ENCODE measurements at places on chromosomes 4 and X. TPM values are rescaled to one million over a fixed set of nuclear protein-coding genes. Genes with fewer than 3 reads are reported as not detected.
A peak's percentile ranks its signal among the peaks of the same experiment; 100 is the strongest.

DNA sequence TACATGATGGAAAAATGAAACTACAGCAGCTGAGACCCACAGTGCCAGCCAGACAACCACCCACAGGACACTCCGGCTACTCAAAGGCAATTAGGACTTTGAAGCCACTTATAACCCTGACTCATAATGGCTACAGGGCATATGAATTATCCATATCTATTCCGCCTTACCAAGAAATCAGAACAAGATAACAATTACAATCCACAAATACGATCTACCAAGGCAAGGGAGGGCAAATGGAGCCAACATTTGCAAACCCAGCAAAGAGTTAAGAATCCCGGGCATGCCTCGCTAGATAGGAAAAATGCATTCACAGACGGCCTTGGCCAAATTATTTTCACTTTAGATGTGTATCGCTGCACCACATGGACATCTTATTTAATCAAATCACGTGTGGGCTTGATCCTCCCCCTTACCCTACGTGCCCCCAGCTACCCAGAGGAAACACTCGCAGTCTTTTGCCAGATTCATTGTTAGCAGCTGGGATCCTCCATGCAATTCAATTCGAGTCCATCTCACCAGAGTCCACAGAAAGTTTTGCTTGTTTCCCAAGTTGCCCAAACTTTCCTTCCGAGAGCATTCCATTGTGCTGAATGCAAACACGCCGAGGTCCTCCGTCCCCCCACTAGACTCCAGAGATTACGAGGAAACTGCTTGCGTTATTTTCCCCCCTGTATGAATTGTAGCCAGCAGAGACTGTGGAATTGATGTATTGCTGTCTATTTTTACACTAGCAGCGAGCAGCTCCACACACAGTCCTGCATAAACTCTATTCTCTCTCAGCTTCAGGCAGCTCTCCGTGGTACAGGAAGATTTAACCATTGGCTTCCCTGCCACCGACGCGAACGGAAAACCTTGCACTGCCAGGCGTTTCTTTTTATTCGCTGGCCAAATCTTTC is 1.2 kb downstream of the PPARGC1A start:
- H3K4me3 ChIP-seq: no peak overlapping the region
- H3K27me3 ChIP-seq: peaks cover 10% of the 10 kb centered on the region
- no peak for DNase-seq
- H3K36me3 ChIP-seq: no peaks in the 10 kb centered on the region

- no peak for DNase-seq
- no peak overlapping the region for H3K27ac ChIP-seq
- no peaks in the 10 kb centered on the region for H3K36me3 ChIP-seq
- no peaks in the 10 kb centered on the region for H3K4me1 ChIP-seq
- H3K27me3 ChIP-seq: no peaks in the 10 kb centered on the region
- no peak overlapping the region for H3K4me3 ChIP-seq
These were observed 288.7 kb upstream of the INTU start for GRCh38 chr4:127344071-127344470.

GRCh38 chr4:70997546-70997945 is 4.1 kb downstream of the DCK start:
- no peak for DNase-seq
- peak overlapping the region; percentile 83 for H3K27ac ChIP-seq
- H3K4me3 ChIP-seq: peak overlapping the region; percentile 97
- no peaks in the 10 kb centered on the region for H3K27me3 ChIP-seq
- peaks cover 83% of the 10 kb centered on the region for H3K4me1 ChIP-seq
- peaks cover 39% of the 10 kb centered on the region for H3K36me3 ChIP-seq

GRCh38 chrX:154850957-154851611 is 16.6 kb upstream of the SMIM9 start:
- H3K27ac ChIP-seq: no peak overlapping the region
- peaks cover 11% of the 10 kb centered on the region for H3K36me3 ChIP-seq
- H3K4me1 ChIP-seq: no peaks in the 10 kb centered on the region
- H3K27me3 ChIP-seq: peaks cover 4% of the 10 kb centered on the region

GRCh38 chr4:147725673-147726072 is 6.2 kb upstream of the ARHGAP10 start:
- no peak overlapping the region for H3K4me3 ChIP-seq
- H3K27ac ChIP-seq: no peak overlapping the region
- H3K4me1 ChIP-seq: no peaks in the 10 kb centered on the region
- H3K27me3 ChIP-seq: peaks cover 36% of the 10 kb centered on the region
- H3K36me3 ChIP-seq: no peaks in the 10 kb centered on the region

GRCh38 chr4:184548648-184549341 is 74.4 kb upstream of the IRF2 start:
- no peak for DNase-seq
- H3K36me3 ChIP-seq: peaks cover 2% of the 10 kb centered on the region
- no peak overlapping the region for H3K27ac ChIP-seq
- peaks cover 27% of the 10 kb centered on the region for H3K4me1 ChIP-seq

GRCh38 chrX:149720021-149720689 is 8.3 kb downstream of the MAGEA11 start:
- H3K4me1 ChIP-seq: no peaks in the 10 kb centered on the region
- H3K27ac ChIP-seq: no peak overlapping the region
- H3K36me3 ChIP-seq: no peaks in the 10 kb centered on the region
- H3K27me3 ChIP-seq: no peaks in the 10 kb centered on the region
- no peak overlapping the region for H3K4me3 ChIP-seq

DNA sequence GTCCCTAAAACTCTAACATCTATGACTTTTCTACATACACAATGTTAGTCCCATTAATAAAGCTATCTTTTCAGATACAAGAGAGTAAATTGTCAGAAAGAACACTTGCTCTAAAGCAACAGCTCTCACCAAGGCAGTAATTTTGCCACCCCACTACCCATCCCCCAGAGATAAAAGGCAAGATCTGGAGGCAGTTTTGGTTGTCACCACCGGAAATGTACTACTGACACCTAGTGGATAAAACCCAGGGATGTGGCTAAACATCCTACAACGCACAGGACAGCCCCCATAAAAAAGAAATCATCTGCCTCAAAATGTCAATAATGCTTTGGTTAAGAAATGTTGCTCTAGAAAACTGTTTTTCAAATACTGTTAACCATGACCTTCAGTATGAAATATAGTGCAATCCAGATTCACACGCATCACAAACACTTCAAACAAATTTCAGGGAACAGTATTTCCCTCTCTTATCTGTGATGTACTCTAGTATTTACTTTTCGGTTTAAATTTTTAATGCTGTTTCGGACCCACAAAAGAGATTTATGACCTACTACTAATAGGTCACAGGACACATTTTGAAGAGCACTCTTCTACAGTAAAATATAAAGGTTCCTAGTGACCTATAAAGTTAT is 5.1 kb downstream of the FBXL5 start:
- H3K4me1 ChIP-seq: peaks cover 59% of the 10 kb centered on the region
- H3K4me3 ChIP-seq: peak overlapping the region; percentile 13
- H3K27me3 ChIP-seq: no peaks in the 10 kb centered on the region
- H3K27ac ChIP-seq: peak overlapping the region; percentile 42
- peaks cover 3% of the 10 kb centered on the region for H3K36me3 ChIP-seq
- DNase-seq: peak; percentile 60

- H3K4me1 ChIP-seq: peaks cover 10% of the 10 kb centered on the region
- no peaks in the 10 kb centered on the region for H3K27me3 ChIP-seq
- no peak overlapping the region for H3K4me3 ChIP-seq
- no peak overlapping the region for H3K27ac ChIP-seq
- DNase-seq: no peak
These were observed 49.7 kb upstream of the TMEM164 start for GRCh38 chrX:109952985-109953905.

GRCh38 chrX:44972132-44972531 is 99.1 kb downstream of the KDM6A start:
- H3K27me3 ChIP-seq: no peaks in the 10 kb centered on the region
- no peak overlapping the region for H3K4me3 ChIP-seq
- no peak overlapping the region for H3K27ac ChIP-seq
- peaks cover 20% of the 10 kb centered on the region for H3K4me1 ChIP-seq
- DNase-seq: no peak
- H3K36me3 ChIP-seq: peaks cover 16% of the 10 kb centered on the region

Gene ADRA2C
- not detected for total RNA-seq

DNA sequence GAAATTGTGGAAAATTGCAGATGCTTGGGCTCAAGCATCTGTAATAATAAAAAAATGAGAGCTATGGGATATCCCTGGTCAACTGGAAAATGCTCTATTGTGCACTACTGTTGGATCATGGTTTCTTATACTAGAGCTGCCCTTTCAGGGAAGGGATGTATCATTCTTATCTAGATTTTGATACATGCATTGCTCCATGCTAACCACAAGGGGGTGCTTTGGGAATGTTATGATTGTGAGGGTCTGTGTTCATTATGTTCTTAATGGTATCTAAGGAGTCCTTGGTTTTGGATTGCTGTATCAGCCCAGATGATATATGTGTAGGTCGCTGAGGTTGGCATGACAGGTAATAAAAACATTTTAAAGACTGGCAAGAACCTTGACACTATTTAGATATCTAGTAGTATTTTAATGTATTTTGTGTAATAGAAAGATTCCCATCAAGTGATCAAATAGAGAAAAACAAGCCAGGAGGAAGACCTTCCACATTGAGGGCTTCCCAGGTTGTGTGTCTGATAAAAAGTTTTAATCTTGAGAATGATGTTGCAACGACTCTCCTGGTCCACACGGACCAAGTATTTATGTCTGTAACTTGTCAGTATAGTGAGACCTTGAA is 49.2 kb upstream of the TLR2 start:
- peaks cover 40% of the 10 kb centered on the region for H3K36me3 ChIP-seq
- H3K27ac ChIP-seq: no peak overlapping the region
- H3K4me3 ChIP-seq: no peak overlapping the region
- no peaks in the 10 kb centered on the region for H3K4me1 ChIP-seq

GRCh38 chrX:11131146-11131545 is 20.0 kb downstream of the HCCS start:
- no peaks in the 10 kb centered on the region for H3K4me1 ChIP-seq
- H3K36me3 ChIP-seq: no peaks in the 10 kb centered on the region
- DNase-seq: no peak
- H3K27ac ChIP-seq: no peak overlapping the region
- no peaks in the 10 kb centered on the region for H3K27me3 ChIP-seq

- H3K27me3 ChIP-seq: peaks cover 4% of the 10 kb centered on the region
- H3K27ac ChIP-seq: no peak overlapping the region
- DNase-seq: no peak
- no peaks in the 10 kb centered on the region for H3K36me3 ChIP-seq
These were observed 53.9 kb upstream of the RPS6KA3 start for GRCh38 chrX:20320461-20321159.

Gene ATP1B4
- total RNA-seq: not detected

Gene GPM6B
- total RNA-seq: not detected

Gene VSIG4
- not detected for total RNA-seq

DNA sequence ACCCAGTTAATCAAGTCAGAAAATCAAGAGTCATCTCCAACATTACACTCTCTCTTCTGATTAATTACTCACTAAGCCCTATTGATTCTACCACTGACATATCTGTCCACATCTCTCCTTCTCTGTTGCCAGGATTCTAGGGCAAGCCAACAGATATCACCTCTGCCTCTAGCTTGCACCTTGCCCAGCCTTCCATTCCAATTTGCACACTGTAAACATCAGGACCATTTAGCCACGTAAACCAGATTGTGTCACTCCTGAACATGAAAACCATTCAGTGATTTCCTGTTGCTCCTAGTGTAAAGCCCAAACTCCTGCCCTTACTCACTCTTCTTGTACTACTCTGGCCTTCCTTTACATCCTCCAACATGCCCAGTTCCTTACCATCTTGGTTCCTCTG is 68.0 kb upstream of the PLS3 start:
- H3K36me3 ChIP-seq: no peaks in the 10 kb centered on the region
- DNase-seq: no peak
- no peak overlapping the region for H3K27ac ChIP-seq
- H3K4me1 ChIP-seq: no peaks in the 10 kb centered on the region
- H3K27me3 ChIP-seq: no peaks in the 10 kb centered on the region

Gene MAGEA9B
- not detected for total RNA-seq

- H3K4me3 ChIP-seq: no peak overlapping the region
- H3K36me3 ChIP-seq: no peaks in the 10 kb centered on the region
- H3K27me3 ChIP-seq: no peaks in the 10 kb centered on the region
- no peak overlapping the region for H3K27ac ChIP-seq
- no peak for DNase-seq
These were observed 153.6 kb downstream of the RBMX2 start for GRCh38 chrX:130555341-130555740.

DNA sequence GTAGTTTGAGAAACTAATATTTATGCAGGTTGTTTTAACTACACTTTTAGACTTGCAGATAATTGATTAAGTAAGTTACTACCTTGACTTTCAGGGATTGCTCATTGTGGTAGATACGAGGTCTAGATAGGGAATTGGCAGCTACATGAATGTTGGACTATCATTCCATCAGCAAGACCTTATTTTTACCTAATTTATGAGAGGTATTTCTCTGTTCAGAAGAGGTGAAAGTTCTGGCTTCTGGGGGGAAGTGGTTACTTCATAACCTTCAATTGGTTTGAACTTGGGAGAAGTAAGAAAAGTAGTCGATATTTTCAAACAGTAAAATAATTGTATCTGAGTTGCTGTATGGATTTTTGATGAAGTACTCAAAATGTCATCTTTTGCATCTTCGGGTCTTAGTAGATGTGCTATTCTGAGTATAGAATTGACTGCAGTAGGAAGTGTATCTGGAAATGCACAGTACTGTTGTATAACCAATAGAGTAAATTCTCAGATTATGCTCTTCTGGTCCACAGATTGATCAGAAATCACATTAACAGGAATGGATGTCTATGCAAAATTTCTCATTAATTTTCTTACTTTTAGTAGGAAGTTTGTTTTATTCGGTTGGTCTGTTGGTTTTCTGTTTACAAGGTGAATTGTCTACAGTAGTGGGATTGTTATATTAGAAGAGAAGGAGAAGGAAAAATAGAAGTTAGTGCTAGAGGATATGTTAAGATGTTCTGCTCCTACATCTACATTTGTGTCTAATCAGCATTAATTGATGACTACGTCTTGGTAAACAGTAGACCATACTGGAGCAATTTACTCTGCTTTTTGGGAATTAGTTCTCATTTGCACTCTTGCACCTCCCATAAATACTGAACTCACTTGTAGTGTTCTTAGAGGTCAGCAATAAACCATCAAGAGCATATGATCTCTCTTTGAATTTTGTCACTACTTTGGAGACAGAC is 3.0 kb downstream of the NFKB1 start:
- H3K4me1 ChIP-seq: peaks cover 54% of the 10 kb centered on the region
- peaks cover 32% of the 10 kb centered on the region for H3K36me3 ChIP-seq
- peak overlapping the region; percentile 94 for H3K4me3 ChIP-seq
- DNase-seq: no peak

DNA sequence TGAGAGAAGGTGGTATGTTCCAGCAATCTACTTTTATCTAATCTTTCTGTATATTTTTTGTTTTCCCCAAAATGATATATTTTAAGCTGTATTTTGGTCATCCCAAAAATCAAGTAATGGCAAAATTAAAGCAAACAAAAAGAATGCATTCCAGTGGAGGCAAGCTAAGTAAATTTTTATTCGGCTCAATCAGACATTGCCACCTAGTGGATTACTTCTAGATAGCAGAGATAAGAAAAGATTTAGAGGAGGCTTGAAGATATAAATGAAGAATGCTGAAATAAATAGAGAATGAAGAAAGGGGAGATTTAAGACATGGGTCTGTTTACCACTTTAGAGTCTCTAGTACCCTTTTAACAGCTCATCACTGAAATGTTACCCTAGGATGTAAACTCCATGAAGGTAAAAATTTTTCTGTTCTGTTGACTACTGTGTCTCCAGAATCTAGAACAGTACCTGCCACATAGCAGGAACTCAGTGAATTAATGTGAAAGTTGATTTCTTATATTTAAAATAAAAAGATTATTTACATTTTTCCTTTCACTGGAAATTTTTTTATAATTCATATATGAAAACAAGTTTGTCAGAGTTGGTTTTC is 110.9 kb upstream of the ANK2 start:
- no peaks in the 10 kb centered on the region for H3K27me3 ChIP-seq
- H3K36me3 ChIP-seq: no peaks in the 10 kb centered on the region
- H3K4me1 ChIP-seq: no peaks in the 10 kb centered on the region

GRCh38 chrX:143466130-143466529 is 51.1 kb downstream of the SPANXN3 start:
- no peak for DNase-seq

Measured in activated T-helper 1 cell treated with anti-CD3 and anti-CD28 coated beads, Interleukin-12 subunit alpha, Interleukin-12 subunit beta, Interleukin-2, Interleukin-4 antibody, amounts not matched to agents 30 ng/mL and 10 ng/mL and 1 ng/mL, durations not matched to agents 14 hours and 24 hours and 36 hours (primary cell).